ENCODE measurements at places on chromosomes 13 and 19.

DNA sequence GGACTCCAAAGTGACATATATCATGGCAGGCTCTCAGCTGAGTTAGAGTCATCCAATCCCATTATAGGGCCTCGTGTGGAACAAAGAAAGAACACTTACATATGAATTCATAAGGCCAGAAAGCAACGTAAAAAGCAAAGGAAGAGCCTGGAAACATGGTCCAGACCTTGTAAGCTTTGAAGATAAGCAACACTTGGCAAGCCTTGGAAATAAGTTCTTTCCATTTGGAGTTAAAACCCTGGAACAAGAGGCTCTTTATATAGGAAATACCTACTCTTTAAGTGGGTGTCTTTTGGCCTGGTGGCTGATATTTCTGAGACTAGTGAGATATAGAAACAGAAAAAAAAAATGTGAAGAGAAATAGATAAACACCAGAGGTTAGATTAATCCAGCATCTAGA is 49.4 kb downstream of the ZAR1L start:
- no peak for DNase-seq

GRCh38 chr13:41681587-41681986 is 224.2 kb downstream of the RGCC start:
- no peak for DNase-seq

DNA sequence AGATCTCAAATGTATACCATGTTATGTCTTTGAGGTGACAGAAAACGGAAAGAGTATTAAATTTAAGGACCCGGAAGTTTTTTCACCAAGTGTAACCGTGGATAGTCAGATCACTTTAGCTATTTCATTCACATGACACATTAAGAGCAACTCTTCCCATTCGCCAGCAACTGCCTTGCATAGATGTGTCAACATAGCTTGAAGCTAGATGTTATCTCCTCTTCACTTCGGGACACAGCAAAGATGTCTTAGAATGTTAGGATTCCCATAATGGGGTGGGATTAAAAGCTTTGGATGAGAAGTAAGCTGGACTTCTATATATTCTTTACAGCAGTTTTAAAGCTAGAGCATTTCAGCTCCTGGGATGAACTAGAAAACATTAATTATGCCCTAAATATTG is 1135.9 kb upstream of the PCDH20 start:
- DNase-seq: no peak

- no peak for DNase-seq
Observed at GRCh38 chr13:45799451-45799850, 52.1 kb downstream of the SIAH3 start.

GRCh38 chr13:105365831-105366230 is 1169.6 kb downstream of the EFNB2 start:
- DNase-seq: no peak

DNA sequence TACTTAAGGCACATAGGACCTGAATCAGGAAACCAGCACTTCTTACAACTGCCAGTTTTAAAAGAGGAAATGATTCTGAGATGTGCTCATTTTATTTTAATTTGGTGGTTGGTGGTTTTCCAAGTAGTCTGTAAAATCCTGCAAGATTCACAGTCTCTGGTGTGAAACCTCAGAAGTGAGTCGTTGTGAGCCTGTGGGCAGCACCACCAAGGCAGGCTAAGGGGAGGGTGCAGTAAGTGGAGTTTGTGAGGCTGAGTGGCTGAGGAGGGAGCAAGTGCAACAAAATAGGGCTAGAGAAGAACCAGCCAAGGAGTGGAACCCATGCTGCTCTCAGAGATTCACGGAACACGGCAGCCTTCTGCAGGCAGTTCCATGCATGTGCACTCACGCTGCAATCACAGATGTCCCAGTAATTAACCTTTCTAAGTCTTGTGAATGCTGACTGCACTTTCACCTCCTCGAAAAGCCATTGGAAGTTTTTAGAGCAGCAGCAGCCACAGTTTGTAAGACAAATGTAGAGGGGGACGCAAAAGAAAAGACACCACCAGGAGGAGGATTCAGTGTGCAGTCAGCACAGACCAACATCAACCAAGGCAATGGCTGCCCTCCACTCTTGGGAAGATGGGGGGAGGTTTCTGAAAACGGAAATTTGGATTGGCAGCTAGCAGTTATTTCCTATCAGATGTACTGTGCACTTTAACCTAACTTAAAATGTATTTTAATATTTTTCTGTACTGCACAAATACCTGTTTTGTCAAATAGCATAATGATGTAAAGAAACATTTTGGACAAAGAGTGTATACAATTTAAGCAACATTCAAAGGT is 44.9 kb downstream of the ESD start:
- DNase-seq: peak; percentile 66

- DNase-seq: peak; percentile 61
Observed at GRCh38 chr19:5805462-5806132, 730 bp downstream of the NRTN start.

DNA sequence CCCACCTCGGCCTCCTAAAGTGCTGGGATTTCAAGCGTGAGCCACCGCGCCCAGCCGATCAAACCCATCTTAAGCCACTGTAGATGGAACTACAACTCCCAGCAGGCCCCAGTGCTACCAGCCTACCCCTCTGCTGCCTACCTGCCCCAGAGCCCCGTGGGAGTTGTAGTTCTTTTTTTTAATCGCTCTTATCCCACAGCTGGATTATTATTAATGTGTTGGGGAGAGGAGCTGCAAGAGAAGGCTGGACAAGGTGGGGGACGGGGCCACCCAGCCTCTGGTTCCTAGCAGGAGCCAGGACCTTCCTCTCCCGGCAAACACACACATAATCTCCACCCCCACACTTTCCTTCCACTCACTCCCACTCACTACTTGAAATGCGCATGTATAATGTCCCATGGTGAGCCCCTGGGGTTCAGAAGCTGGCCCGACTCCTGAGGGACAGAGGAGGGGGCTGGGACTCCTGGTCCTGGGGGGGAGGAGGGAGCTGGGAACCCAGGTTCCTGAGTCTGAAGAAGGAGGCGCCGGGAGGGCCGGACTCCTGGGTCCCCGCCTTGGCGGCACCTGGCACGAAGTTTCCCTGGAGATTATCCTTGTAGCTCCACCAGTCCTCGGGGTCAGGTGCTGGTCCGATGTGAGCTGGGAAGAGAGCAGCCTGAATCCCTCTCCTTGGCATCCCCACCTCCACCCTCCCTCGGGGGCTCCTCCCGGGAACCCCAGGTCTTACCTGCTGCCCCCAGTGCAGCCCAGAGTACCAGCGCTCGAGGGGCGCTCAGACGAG is 958 bp downstream of the CA11 start:
- peak; percentile 80 for DNase-seq

GRCh38 chr19:12843999-12844732 is 5.9 kb downstream of the MAST1 start:
- no peak for DNase-seq

DNA sequence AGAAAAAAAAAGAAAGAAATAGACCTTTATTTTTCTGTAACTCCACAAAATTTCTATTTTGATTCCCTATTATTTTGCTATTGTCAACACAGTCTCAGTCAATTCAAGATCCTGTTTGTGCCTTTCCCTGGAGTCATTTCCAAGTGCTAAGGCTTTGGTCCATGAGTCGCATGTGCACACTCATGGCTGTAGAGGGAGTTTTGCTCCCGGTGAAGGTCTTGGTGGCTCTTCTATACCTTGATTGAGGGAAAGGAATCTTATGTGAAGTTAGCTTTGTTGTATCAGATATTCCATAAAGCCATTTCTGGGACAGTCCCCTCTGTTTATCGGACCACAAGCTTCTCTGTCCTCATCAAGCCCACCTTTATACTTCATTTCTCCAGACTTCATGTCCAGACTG is 58.7 kb upstream of the ALOX5AP start:
- no peak for DNase-seq

DNA sequence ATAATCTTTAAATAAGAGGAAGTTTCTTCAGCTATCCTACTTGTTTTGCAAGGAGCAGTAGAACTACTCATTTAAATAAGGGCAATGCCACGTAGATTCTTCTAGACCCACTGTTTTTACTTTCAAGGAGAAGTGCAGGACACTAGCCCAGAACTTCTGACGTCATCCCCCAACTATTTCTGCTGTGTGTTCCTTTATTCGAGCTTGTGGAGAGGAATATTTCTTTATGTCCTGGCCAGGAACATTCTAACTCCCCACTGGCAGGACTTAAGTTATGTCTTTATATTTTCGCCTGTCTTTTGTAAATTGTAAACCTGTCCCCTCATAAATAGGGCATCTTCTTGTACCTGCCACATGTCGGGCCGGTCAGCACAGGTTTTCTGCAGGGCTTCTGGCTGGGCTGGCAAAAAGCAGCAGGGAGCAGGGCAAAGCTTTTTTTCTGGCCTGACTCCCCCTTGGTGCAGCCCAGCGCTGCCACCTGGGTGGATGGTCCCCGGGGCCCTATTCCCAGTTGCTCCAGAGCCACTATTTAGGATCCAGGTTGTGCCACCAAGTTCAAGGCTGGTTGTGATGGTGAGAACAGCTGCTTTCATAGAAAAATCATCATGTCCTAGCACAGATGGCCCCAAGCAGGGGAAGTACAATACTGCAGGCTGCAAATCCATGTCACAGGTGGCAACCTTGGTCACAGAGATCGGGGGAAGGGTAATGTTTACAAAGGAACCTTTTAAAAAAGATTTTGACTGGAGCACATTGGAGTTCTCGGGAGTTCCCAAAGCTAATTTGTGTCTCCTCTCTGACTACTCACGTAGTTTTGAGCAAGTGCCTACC is 1.8 kb downstream of the MBNL2 start:
- DNase-seq: peak; percentile 52

DNA sequence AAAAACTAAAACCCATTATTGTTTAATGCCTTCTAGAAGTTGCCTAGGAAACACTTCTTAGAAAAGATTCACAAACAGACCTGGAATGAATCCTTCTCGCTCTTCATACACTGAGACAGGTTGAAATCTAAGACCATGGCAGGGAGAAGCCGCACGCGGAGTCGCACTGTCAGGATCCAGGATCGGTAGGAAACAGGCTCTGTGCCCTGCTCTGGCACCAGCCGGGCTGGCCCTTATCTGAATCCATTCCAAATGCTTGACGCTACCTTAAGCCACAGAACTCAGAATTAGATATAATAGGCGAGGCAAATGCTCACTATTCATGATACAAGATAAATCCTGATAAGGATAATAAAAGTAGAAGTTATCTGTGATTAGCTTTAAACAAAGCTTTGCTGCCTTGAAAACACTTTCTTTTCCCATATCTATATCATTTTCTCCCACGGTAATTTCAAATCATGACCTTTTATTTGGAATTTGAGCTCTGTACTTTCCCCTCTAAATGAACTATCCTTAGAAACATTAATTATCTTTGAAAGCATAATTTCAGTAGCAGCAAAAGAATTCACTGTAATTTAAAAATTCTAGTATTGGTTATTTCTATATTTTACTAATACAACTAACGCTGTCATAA is 385.6 kb downstream of the IRS2 start:
- DNase-seq: no peak
